ENCODE measurements at places on chromosomes 16 and 17. TPM values are rescaled to one million over a fixed set of nuclear protein-coding genes. Genes with fewer than 3 reads are reported as not detected.

- peak; percentile 81 for DNase-seq
These were observed 615.6 kb downstream of the MAF start for GRCh38 chr16:78984887-78985464.

- no peak for DNase-seq
These were observed 7.7 kb upstream of the KCNH6 start for GRCh38 chr17:63515426-63515825.

DNA sequence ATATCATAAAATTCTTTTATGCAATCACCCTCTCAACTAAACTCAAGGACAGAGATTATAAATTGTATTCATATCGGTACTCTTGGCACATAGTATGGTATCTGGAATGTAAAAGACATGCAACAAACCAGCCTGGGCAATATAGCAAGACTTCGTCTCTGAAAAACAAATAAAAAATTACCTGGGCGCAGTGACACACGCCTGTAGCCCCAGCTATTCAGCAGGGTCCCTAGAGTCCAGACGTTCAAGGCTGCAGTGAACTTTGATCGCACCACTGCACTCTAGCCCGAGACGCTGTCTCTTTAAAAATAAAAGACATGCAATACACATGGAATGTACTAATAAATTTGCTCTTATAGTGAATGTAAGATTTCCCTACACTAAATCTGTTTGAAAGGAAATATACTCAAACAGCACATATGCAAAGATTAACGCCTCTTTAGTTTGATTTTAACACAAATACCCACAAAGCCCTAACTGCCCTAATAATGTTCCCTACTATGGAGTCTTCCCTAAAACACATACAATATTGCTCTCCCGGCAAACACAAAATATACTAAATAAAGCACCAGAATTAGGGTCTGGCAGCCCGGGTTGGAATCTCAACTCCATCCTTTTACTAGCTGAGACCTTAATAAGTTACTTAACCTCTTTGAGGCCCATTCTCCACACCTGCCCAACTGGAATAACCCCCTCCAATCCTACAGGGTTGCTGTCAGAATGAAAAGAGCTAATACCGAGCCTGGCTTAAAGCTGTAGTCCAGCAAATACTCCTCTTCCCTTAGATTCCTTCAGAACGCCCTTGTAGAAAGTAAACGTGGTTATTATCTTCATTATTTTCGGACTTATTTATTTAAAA, 1.2 kb downstream of the ABCA5 start:
- peak; percentile 60 for DNase-seq

ANKFY1 gene
- 13.3 TPM for total RNA-seq

All from G401 (cell line).